ENCODE measurements at places on chromosomes 16 and 17. TPM values are rescaled to one million over a fixed set of nuclear protein-coding genes. Genes with fewer than 3 reads are reported as not detected.

- H3K4me1 ChIP-seq = peaks cover 18% of the 10 kb centered on the region
- no peak overlapping the region for H3K27ac ChIP-seq
- no peaks in the 10 kb centered on the region for H3K36me3 ChIP-seq
- H3K27me3 ChIP-seq = peaks cover 36% of the 10 kb centered on the region
- H3K4me3 ChIP-seq = no peak overlapping the region
- no peak for DNase-seq
Observed at GRCh38 chr17:77882040-77882439, 76.5 kb upstream of the TNRC6C start.

DNA sequence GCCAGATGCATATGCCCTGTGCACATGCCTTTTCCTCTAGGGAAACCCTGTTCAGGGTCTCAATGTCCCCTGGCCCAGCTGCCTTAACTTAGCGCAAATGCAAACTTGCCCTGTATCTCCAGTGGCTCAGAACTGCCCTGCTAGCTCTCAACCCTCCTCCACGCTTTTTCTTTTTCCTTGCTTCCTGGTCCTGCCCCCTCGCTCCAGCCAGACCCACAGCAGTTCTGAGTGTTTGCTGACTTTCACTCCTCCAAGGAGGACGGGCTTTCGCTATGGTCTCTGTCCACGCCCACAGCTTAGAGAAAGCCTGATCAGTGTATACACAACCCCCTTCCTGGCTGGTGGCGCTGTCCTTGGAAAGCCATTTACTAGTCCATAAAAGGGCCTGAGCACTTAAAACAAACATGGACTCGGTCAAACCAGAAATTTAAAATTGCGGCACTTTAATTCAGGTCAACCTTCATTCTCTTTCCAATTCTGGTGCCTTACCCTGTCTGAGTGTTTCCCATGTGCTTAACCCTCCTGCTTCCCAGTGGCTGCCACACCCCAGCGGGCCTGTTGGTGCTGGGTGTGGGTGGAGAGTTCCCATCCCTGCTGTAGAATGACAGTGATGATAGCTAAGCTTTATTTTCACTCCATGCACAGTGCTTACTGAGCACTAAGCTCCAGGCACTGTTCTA lies 15.6 kb upstream of the TMEM98 start:
- H3K27me3 ChIP-seq = peaks cover 11% of the 10 kb centered on the region
- peaks cover 7% of the 10 kb centered on the region for H3K4me1 ChIP-seq
- H3K36me3 ChIP-seq = no peaks in the 10 kb centered on the region

- H3K27ac ChIP-seq = peak overlapping the region; percentile 84
- DNase-seq = no peak
- H3K4me1 ChIP-seq = peaks cover 80% of the 10 kb centered on the region
- H3K36me3 ChIP-seq = no peaks in the 10 kb centered on the region
Observed at GRCh38 chr17:77308861-77309726, 168.3 kb downstream of the SEC14L1 start.

DNA sequence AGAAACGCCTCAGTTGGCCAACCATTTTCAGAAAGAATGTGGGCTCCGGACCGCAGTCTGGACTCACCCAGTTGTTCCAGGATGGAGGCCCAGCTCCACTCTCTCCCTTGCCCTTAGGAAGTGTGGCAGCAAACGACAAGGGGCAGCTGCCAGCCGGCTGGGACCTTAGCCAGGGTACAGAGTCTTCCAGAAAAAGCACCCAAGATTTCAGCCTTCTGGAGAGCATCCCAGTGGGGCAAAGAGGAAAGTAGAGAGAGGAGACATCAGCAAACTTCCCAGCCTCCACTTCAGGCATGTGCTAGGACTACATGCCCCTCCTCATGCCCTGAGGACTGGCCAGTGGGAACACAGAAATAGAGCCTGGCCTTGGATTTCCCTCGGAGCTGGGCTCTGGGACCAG lies 56.8 kb upstream of the SCNN1B start:
- no peak overlapping the region for H3K27ac ChIP-seq
- DNase-seq = no peak
- no peaks in the 10 kb centered on the region for H3K27me3 ChIP-seq
- H3K4me1 ChIP-seq = no peaks in the 10 kb centered on the region

- H3K36me3 ChIP-seq = no peaks in the 10 kb centered on the region
- peak within 1 kb of the TSS; percentile 71 for H3K27ac ChIP-seq
- DNase-seq = no peak
Observed at GRCh38 chr17:73644145-73645049, at the start of gene SDK2. Gene SDK2, minus strand, starts transcription at chr17:73644445. Its CDS starts 357 bp downstream, at chr17:73644088.

GRCh38 chr16:46733319-46733830 lies 14.8 kb downstream of the MYLK3 start:
- no peak for DNase-seq
- H3K27ac ChIP-seq = no peak overlapping the region
- H3K4me1 ChIP-seq = peaks cover 6% of the 10 kb centered on the region
- H3K27me3 ChIP-seq = no peaks in the 10 kb centered on the region

Gene CTRB2
- not detected for total RNA-seq

Measured in osteocyte (in vitro differentiated cells).